GM13976 (cell line): ENCODE measurements at places on chromosomes 11 and 22.
A peak's percentile ranks its signal among the peaks of the same experiment; 100 is the strongest.

DNA sequence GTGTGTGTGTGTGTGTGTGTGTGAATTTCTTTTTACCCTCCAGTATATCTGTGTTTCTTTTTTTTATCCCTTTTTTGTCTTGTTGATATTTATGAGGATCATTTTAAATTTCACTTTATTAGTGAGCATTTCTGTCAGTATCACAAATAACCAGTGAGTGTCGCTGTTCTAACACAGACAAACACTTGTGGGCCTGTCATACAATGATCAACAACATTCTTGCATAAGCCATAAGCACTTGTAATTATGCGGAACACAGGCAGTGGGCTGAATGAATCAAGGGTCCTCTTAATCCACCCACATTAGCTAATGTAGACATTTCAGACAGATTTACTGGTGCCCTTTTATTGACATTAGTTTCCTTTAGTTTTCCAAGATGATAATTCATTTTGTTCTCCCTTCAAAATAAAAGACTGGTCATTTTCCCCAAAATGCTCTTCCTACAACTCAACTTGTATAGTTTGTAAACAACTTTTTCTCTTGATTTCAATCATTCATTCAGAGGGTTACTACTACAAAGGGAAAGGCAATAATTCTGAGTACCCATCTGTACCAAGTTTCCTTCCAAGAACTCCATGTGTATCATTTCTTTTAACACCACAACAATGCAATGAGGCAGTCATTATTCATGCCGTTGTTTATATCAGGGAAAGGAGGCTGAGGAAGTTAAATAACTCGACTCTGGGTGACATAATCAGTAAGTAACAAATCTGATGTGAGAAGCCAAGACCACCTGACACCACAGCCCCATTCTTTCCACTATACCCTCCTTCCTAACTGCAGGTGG, 34.5 kb upstream of the ANO3 start:
- DNase-seq, result peak; percentile 37

GRCh38 chr22:21938906-21939305, 13.7 kb downstream of the PPM1F start:
- no peak for DNase-seq

GRCh38 chr11:35138943-35139721, at the start of gene CD44:
Gene CD44 (plus strand): TSS chr11:35139171. CDS start chr11:35139304, 133 bp downstream.
- DNase-seq, result peak; percentile 79

GRCh38 chr11:60482361-60482760, 10.2 kb upstream of the MS4A12 start:
- DNase-seq, result no peak

DNA sequence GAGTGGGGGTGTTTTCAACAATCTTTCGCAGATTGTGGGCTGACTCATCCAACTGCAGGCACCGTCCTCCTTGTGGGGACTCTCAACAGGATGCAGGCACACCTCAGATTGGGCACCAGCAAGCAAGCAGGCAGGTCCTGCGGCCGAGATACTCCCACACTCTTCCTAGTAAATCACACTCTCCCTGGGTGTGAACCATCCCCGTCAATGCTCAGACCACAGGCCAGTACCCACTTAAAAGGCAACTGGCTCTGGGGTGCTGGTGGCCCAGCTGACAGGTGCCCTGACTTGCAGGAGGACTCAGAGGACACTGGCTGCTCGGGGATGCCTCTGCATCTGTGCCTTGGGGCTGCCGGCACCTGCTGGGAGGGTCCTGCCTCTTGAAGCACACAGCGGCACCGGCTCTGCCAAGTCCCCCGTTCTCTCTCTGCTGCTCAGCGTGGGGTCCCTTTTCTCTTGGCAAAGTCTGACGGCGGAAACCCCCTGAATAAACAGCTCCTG, 282.5 kb downstream of the CTTN start:
- no peak for DNase-seq

GRCh38 chr11:103877221-103877620, 159.2 kb upstream of the DDI1 start:
- no peak for DNase-seq

- no peak for DNase-seq
These were observed 40.5 kb upstream of the NFAM1 start for GRCh38 chr22:42472671-42473070.

GRCh38 chr22:47850644-47851151, 1088.2 kb downstream of the TBC1D22A start:
- no peak for DNase-seq

GRCh38 chr11:61866231-61866957, 25.0 kb downstream of the FADS3 start:
- no peak for DNase-seq

DNA sequence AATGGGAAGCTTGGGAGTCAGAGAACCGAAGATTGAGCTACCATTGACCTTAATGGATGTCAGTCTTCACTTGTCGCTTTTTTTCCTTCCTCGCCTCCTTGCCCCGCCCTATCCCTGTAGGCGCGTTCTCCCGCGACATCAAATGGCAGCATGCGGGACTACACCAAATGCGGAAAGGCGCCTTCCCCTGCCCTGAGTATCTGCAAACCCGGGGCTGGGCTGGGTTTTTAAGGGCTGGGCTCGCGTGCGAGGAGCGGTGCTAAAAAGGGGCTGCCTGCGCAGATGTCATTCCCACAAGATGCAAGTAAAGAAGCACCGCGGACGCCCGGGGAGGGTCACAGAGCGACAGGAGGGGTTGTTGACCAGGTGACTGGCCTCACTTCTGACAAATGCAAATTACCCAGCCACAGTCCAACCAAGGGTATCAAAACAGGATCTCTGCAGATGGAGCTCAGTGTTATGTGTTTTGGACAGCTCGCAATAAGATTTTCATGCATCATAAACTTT, 4.7 kb upstream of the FAM111B start:
- DNase-seq, result peak; percentile 74

DNA sequence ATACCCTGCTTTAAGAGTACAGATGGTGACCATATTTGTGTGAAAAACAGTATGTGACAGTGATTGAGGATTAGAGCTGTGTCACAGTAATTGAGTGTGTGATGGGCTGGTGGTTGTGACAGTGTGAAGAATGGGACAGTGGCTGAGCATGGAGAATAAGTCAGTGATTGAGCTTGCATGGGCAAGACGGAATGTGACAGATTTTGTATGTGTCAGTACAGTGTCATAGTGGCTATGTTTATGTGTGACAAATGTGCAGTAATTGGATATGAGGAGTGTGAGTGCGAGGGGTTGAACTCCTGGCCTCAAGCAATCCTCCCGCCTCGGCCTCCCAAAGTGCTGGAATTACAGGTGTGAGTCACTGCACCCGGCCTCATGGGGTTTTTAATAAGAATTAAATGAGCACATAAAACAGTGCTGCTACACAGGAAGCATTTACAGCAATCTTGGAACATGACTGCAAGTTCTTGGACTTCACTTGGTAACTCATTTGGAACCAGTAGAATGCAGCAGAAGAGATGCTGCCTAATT, 583 bp upstream of the RRAS2 start:
- DNase-seq, result no peak

GRCh38 chr22:19038728-19039447, 83.3 kb downstream of the DGCR2 start:
- no peak for DNase-seq

- no peak for DNase-seq
These were observed 82.8 kb downstream of the FBXO7 start for GRCh38 chr22:32557444-32557843.

- DNase-seq, result no peak
These were observed 59.1 kb downstream of the IGLL1 start for GRCh38 chr22:23520863-23521440.

GRCh38 chr22:40193429-40194421, 16.0 kb downstream of the TNRC6B start:
- no peak for DNase-seq

DNA sequence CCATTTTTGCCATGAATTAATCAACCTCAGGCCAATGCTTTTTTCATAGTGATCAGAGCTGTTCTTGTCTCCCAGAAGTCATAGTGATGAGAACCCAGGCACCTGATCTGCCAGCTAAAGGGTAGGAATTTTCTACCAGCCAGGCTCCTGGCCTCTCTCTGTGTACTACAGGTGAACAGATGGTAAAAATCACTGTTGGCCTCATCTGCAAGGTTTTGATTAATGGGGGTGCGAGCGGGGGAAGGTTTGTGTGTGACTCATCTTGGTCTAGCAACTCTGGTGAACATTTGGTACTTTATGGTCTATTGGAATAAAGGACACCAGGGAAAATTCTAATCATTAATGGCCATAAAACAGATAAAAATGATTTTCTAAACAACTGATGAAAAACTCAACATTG, 14.4 kb upstream of the APOL4 start:
- DNase-seq, result no peak

- DNase-seq, result no peak
These were observed 16.4 kb downstream of the SLC5A1 start for GRCh38 chr22:32059426-32059825.

GRCh38 chr11:124277804-124278203, 21.6 kb downstream of the OR8G5 start:
- no peak for DNase-seq

DNA sequence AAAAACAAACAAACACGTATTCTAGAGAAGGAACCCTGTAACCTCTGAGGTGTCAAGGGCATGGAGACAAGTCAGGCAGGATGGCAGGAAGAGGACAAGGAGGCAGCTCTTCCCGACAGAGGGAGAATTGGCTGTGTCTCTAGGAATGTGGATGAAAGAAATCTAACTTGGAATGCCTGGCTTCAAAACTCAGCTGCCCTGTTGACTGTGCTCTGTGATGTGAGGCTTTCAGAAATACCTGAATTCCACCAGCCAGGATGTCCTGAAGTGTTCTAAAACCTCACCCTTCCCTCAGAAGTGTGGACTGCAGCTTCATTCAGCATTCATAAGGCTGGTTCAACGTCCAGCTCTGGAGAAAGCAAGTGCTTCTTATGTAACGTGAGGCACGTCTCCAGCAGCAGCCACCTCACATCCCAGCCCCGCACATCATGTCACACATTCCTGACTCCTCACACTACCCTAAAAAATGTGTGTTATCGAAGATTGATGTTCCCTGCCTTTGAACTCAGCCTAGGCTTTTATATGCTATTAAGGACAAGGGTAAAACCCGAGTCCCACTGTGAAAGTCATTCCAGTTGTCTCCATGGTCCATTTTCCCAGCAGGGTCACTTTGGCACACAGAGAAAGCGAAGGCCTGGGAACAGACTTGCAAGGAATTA, 398.9 kb downstream of the ETS1 start:
- DNase-seq, result no peak

GRCh38 chr11:118046964-118047700, 29.7 kb upstream of the TMPRSS4 start:
- no peak for DNase-seq

DNA sequence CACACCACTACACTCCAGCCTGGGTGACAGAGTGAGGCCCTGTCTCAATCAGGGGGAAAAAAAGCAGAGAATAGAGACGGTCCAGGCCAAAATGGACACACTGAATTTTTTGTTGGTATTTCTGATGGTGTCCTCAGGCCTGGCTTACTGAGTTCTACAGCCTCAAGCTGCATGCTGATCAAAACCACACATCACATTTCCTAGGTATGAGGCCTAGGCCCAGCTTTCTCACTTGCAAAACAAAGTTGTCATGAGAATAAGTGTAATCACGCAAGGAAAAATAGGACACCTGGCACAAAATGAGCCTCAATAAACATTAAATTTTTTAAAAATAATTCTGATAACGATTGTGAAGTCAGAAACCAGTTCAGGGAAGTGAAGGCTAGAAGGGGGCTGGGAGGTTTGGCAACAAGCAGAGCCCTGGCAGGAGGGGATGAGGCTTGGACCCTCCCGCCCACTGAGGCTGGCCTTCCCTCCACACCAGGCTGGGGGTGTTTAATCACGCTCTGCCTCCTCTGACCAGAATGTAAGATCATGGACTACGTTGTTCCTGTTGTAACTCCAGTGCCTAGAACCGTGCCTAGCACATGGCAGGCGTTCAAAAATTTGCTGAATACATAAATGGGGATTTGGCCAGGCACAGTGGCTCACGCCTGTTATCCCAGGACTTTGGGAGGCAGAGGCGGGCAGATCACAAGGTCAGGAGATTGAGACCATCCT, 18.1 kb downstream of the PACSIN2 start:
- DNase-seq, result no peak

DNA sequence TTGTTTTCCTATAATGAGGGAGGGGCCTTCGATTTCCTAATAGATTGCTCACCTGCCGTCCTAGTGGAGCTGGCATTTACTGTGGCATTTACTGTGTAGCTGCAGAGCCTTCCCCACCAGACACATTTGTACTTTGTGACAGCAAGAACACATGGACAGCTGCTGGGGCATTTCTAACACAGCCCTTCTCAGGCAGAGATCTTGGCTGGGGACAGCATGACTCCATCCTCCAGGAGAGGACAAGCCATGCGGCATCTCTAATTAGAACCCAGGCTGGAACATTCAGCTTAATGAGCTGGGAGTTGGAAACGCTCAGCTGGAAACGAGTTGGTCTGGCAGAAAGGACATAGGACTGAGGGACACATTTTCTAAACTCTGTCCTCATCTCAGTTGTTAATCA, 887.5 kb downstream of the NTM start:
- DNase-seq, result no peak

DNA sequence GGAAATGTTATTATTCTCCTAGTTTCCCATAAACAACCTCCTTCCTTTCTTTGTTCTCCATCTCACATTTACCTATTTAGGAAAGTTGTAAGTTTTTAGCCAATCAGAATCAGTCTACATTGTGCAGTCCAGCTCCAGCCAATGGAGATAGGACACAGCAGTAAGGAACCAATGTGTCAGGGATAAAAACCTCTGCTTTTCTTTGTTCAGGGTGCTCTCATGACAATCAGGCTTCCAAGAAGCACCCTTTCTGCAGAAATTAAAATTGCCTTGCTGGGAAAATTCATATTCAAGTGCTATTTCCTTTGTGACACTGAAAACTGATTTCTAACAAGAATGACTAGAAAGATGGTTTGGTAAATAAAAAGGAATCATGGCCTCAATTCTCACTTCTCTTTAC, 14.6 kb downstream of the SCGB2A1 start:
- no peak for DNase-seq

DNA sequence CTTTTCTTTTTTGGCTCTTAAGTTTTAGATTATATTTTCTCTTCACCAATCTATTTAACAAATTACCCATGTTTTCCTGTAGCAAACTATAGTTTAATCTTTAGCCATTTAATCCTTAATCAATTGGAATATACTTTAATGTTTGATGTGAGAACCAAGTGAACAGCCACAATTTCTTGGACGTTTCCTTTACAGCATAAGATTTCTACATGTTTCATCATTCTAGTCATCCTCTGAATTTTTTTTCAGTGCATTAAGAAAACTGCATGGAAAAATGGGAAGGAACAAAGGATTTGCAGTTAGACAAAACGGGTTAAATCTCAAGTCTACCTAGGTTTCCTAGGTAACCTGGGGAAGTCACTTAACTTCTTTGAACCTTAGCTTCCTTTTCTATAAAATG, 507.1 kb upstream of the CCDC90B start:
- DNase-seq, result no peak

- DNase-seq, result no peak
These were observed 50.2 kb downstream of the APOL1 start for GRCh38 chr22:36303115-36303467.

GRCh38 chr11:33848717-33849390, 43.0 kb downstream of the LMO2 start:
- DNase-seq, result no peak
